ENCODE measurements at places on chromosomes 5 and 9.

GRCh38 chr5:82100303-82101077 is 128.7 kb downstream of the ATG10 start:
- DNase-seq, result no peak

- no peak for DNase-seq
These were observed 56.7 kb downstream of the VAV2 start for GRCh38 chr9:133935328-133936005.

DNA sequence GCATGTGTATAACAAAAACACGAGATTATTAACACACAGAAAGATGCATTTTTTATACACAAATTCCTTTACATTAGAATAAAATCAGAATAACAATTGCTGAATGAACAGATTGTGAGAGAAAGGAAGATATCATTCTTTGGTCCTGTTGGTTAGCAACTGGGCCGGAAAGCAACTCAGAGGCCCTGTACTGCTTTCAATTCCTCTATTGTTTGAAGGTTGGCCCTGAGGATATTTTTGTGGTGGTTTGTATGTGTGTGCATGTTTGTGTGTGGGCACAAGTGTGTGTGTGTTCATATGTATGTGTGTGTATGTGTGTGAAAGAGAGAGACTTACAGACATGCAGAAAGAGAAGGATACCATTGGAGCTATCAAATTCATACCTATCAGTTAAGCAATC is 356.8 kb upstream of the DMAC1 start:
- DNase-seq, result no peak

DNA sequence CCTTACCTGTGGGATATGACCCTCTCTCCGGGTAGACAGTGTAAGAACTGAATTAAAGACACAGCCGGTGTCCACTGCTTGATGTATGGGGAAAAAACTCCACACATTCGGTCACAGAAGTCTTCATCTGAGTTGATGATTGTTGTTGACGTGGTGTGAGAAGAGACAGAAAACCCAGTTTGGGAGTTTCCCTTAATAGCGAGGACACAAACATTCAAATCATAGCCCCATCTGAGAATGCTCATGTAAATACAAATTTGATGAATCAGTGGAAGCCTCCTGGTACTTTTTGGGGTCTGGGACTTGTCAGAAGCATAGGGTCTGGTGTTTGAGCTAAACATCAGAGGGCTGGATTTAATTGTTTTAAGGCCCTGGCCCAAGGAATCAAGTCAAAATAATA is 11.0 kb downstream of the HAVCR1 start:
- DNase-seq, result no peak
